ENCODE measurements at places on chromosomes 7 and 10.

- no peak for DNase-seq
These were observed 197.6 kb upstream of the ZNF32 start for GRCh38 chr10:43846187-43846680.

DNA sequence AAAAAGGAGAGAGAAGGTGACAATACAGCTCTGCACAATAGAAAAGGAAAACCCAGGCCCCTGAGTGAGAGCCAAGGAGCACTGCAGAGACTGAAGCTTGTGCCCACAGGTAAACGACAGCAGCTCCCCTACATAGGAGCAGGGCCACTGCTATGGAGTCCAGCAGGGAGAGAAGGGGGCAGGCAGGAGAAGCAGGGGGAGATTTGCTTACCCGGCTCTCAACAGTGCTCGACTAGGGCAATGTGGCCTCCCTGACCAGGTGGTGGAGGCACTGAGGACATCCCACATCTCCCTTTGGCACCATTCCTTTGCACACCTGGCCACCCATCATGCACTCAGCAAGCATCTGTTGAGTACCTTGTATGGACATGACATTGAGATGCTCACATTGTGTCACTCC is 153.0 kb downstream of the EVX1 start:
- DNase-seq: no peak

GRCh38 chr10:97371696-97372095 is 29.4 kb downstream of the RRP12 start:
- no peak for DNase-seq

DNA sequence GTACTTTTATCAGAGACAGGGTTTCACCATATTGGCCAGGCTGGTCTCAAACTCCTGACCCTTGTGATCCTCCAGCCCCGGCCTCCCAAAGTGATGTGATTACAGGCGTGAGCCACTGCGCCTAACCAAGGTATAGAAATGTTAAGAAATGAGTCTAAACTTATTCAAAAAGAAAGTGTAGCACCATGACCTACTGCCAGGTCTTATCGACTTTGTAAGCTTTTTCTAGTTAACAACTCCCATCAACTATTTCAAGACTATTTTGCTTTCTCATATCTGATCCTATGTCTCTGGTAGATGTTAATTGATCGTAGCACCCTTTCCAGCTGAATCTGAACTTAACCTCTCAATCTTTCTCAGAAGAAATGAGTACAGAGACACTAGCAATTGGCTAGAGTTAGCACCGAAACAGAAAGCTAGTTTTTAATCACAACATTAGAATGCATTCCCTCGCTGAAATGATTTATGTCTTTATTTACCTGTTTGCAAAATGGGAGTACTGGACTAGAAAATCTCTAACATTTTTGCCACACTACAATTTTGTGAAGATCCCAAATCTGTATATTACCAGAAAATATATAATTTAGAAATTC is 114.0 kb upstream of the HGF start:
- no peak for DNase-seq

DNA sequence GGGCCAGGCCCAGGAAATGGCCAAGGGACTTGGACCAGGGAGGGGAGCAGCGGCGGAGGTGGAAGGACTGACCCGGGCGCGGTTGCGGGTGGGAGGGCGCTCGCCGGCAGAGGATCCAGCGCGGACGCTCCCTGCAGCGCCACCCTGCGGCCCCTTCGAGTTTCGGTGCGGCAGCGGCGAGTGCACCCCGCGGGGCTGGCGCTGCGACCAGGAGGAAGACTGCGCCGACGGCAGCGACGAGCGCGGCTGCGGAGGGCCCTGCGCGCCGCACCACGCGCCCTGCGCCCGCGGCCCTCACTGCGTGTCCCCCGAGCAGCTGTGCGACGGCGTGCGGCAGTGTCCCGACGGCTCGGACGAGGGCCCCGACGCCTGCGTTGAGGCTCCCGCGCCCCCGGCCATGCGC is 16.8 kb upstream of the ZNF467 start:
- no peak for DNase-seq

DNA sequence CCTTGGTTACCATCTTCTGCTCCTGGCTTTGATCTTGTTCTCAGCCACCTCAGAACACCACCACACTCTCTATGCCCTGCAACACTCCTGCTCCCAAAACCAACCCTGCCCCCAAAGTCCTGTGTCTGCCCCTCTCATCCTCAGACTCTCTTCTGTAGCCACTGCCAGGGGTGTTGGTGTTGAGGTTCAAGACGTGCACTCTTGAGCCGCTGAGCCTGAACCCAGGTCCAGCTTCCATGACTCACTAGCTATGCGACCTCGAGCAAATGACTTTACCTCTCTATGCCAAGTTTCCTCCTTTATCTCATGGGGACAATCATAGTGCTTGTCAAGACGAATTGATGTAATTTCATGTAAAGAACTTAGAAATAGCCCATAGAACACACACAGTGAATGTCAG is 840 bp upstream of the ATP6V0A4 start:
- DNase-seq: no peak

- DNase-seq: no peak
These were observed 127.8 kb upstream of the NPSR1 start for GRCh38 chr7:34530259-34530658.

GRCh38 chr7:70189776-70190175 is 591.5 kb downstream of the AUTS2 start:
- DNase-seq: no peak

DNA sequence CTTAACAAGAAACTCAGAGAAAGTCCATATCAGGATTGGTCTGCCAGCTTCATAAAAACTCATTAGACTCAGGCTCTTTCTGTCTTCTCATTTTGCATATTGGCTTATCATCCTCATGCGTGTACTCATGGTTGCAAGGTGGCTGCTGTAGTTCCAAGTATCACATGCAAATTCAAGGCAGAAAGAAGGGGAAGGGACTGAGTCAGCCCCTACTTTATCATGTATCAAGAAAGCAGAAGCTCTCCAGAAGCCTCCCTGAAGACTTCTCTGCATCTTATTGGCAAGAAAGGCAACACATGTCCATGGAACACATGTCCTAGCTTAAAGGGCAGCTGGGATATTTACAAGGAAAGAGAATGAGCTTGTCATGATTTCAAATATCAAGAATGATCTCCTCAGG is 19.4 kb upstream of the EZH2 start:
- DNase-seq: no peak

DNA sequence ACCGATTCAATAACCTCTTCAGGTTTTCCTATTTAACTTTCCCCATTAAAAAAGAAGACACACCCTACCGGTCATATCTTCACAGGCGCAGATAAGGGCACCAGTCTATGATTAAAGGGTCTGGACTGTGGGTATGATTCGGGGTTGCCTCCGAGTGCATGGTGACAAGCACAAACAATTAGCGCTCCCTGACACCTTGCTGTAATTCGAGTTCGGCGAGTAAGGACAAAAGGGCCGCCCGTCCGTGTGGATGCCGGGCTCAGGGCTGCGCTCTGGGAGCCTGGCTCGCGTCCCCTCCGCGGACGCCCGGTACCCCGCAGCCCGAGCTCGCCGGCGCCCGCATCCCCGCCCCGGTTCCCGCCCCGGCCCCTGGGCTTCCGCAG is 111.9 kb upstream of the RHEB start:
- DNase-seq: no peak

DNA sequence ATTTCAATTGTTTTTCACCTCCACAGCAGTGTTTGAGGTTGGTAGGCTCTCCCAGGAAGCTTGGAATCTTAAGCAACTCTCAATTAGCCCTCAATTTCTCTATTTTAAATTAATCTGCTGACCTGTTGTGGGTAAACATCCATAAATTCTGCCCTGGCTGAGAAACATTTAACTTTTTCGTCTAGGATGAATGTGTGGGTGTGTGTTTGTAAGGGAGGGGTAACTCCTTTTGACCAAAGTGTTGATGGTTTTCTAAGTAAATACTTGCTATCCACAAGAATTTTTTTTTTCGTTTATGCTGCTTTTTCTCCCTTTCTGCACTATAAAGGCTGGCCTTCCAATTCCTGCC is 973 bp downstream of the PPP3CB start:
- DNase-seq: no peak
